ENCODE measurements at places on chromosomes 13 and 19.

DNA sequence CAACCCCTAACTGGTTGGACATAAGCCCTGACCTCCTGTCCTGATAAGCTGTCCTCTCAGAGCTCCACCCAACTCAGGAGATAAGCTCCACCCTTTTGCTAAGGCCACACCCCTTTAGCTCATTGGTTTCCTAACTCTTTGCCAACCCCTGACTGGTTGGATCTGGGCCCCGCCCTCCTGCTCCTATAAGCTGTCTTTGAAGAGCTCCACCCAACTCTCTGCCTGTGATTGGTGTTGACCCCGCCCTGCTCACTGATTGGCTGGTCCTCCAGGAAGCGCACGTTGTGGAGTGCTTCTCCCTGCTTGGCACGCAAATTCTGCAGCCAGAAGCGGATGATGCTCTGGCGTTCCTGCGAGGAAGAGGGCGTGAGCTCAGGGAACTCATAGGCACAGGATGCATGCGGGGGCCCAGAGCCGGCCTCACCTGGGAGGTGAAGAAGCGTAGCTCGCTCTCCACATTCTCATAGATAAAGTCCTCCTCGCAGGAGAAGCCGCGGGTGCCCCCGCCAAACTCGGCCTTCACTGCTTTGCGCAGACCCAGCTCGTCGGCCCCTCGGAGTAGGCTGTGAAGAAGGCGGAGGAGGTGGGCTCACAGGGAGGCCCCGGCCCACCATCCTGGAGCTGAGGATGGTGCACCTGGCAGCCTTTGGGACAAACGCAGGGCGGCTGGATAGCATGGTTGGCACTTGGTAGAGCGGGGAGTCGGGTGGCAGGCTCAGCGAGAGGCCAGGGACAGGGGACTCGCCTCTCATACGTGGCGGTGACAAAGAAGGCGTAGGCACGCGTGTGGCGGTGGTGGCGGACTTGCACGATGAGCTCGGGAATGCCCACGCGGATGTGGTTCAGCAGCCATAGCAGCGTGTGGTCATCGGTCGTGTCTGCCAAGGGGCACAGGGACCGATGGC lies 1.7 kb downstream of the ANO8 start:
- DNase-seq, result no peak

- DNase-seq, result no peak
Observed at GRCh38 chr13:107239213-107239612, 671.3 kb upstream of the ARGLU1 start.

- DNase-seq, result no peak
Observed at GRCh38 chr13:48158290-48158689, 63.4 kb upstream of the MED4 start.

- DNase-seq, result no peak
Observed at GRCh38 chr13:47726394-47726793, 274.7 kb downstream of the SUCLA2 start.

- no peak for DNase-seq
Observed at GRCh38 chr13:36925603-36926002, 5.6 kb upstream of the SMAD9 start.

- no peak for DNase-seq
Observed at GRCh38 chr19:56822755-56823154, 17.8 kb downstream of the PEG3 start.

GRCh38 chr13:52599848-52600603 lies 42.2 kb upstream of the HNRNPA1L2 start:
- DNase-seq, result peak; percentile 81

DNA sequence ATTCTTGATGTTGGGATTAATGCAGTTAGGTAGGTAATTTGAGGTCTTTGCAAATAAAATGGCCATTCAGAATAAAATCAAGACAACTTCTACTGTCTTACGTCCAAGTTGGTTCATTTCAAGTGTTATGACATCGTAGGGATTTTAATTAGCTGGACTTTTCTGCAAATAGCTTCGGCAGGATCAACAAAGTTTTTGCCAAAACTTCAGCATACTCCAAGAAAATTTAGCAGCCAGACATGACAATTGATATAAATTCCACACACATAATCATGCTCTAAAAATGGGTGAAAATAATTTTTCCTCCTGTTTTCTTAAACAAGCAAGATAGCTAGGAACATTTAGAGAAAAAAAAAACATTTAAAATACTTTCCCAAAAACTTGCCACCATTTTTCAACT lies 158.8 kb downstream of the RGCC start:
- DNase-seq, result peak; percentile 85

- no peak for DNase-seq
Observed at GRCh38 chr13:78572459-78572858, 30.9 kb downstream of the POU4F1 start.

DNA sequence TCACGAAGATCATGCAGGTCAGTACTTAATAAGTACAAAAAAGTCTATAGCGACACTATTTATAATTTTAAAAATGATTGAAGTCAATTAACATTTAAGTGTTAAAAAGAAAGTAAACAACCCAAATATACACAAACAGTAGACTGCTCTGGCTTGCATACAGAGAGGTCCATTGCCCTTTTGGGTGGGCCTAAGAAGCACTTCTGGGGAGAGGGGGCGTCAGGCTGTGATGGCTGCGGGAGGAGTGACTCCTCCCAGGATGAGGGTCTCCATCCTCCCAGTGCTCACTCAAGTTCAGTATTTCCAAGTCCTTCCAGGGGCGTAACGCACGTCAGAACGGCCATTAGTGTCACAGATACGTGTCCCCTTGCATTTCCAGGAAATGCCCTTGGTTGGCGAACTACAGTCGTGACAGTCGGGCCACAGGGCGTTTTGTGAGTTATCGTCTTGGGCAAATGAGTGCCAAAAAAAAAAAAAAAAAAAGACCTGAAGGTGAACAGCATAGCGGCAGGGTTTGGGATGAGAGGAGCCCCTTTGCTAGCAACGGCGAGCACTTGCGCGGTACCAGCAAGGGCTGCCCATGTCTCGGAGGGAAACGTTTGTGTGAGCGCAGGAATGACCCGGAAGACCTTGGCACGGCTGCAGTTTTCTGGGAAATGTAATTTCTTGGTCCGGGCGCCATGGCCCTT lies at the start of gene SCGB2B2:
SCGB2B2 (minus strand) TSS at position 463 of the 689 bp plus-strand sequence. CDS start 82,596 bp downstream, outside the sequence.
- DNase-seq, result peak; percentile 76

- DNase-seq, result peak; percentile 91
Observed at GRCh38 chr19:639253-640160, at the start of gene FGF22. FGF22 (plus strand) TSS chr19:639879; CDS start chr19:639926, 47 bp downstream.

GRCh38 chr19:19321141-19321577 lies 530 bp downstream of the MAU2 start:
- peak; percentile 14 for DNase-seq

- no peak for DNase-seq
Observed at GRCh38 chr13:42538996-42539395, 35.0 kb upstream of the TNFSF11 start.

- no peak for DNase-seq
Observed at GRCh38 chr19:28701491-28701890, 511.5 kb downstream of the UQCRFS1 start.

Measured in lung (tissue), 17 donors.